Activated CD4-positive, alpha-beta memory T cell treated with anti-CD3 and anti-CD28 coated beads, Interleukin-2, amount 10 ng/mL, durations not matched to agents 7 days and 5 days (primary cell): ENCODE measurements at places on chromosomes 16 and 17.

GRCh38 chr16:46857368-46857945 is 26.5 kb upstream of the C16orf87 start:
- no peak for DNase-seq

- DNase-seq, result no peak
These were observed 70.9 kb upstream of the GSE1 start for GRCh38 chr16:85541980-85542900.

- no peak for DNase-seq
These were observed 541 bp upstream of the RBBP6 start for GRCh38 chr16:24538756-24539294.

GRCh38 chr17:50430821-50431618 is 5.0 kb downstream of the ACSF2 start:
- no peak for DNase-seq
